OCI-LY7 (cell line): ENCODE measurements at places on chromosomes 2 and 18.

DNA sequence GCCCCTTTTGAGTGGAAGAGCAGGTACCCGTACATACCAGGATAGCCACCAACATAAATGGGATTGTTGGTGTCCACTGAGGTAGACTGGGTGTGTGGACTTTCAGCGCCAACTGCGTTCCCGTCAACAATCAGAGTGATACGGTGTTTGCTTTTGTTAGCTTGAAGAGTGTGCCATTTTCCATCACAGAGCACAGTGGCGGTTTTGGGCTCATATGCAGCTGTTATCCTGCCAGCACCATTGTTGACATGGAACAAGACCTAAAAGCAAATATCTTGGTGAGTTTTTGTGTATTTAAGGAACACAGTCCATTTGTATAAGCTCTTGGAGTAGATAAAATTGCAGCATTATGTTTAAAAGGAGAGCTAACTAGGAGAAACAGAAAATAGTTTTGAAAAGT, 174.5 kb downstream of the LAMA1 start:
- DNase-seq, result no peak

- peak; percentile 65 for DNase-seq
Observed at GRCh38 chr2:70124983-70125480, 37.8 kb downstream of the PCBP1 start.

DNA sequence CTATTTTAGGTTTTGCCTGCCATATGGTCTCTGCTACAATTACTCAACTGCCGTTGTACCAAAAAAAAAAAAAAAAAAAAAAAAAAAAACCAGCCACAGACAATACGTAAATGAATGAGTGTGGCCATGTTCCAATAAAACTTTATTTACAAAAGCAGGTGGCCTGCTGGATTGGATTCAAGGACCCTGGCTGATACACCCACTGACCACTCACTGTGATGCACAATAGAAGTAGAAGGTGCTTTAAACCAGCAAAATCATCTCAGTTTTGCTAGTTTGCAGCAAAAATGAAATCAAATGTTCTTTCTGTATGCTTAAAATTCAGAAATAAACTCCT, 137.4 kb downstream of the AKAIN1 start:
- no peak for DNase-seq

- no peak for DNase-seq
Observed at GRCh38 chr2:199148076-199148845, 309.5 kb downstream of the SATB2 start.

DNA sequence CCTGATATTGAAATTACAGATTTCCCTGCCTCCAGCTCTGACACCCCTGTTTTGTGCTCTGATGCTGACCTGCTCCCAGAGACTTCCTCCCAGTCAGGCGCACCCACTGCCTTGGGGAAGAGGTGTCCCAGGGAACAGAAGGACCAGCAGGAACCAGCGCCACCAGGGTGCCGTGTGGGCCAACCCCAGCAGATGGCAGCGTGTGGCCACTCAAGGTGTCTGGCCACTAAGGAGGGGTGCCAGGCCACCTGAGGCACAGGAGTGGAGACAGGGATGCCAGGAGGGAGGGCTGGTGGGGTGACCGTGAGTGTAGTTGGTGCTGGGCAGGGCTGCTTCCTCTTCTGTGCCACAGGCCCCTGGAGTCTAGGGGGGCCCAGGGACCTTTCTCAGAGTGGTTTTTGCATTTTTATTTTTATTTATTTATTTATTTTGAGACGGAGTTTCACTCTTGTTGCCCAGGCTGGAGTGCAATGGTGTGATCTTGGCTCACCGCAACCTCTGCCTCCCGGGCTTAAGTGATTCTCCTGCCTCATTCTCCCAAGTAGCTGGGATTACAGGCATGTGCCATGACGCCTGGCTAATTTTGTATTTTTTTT, 56.0 kb downstream of the TEX44 start:
- DNase-seq, result peak; percentile 81
